ENCODE measurements at places on chromosomes 5 and 9.

DNA sequence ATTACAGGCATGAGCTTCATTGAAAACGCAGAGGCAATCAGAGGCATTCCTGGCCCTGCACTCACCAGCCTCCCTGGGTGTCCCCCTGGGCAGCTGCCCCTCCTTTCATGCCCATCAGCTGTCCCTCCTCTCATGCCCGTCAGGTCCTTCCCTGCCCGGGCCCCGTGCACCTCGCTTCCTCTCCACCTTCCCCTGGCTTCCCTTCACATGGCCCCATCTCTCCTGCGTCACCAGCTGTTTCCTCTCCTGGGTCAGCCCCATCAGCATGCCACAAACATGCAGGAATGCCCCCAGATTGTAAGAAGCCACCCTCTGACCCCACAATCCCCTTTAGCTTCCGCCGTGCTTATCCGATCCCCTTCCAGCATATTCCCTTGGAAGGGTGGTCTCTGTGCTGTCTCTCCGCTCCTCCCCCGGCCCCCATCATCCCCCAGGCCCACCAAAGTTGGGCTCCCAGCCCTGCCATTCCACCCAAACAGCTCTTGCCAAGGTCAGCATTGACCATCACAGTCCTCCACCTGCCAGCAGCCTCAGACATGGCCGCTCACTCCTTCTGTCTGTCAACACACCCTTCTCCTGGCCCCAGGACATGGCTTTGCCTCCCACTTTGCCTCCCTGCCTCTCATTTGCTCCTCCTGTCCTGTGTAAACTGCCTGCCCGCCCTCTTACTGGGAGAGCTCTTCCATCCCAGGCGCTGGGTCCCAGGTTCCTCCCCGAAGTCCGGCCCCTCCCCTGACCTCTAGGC is 98.6 kb upstream of the IER5L start:
- H3K36me3 ChIP-seq, result no peaks in the 10 kb centered on the region
- no peaks in the 10 kb centered on the region for H3K4me1 ChIP-seq
- no peak overlapping the region for H3K27ac ChIP-seq
- peak; percentile 48 for DNase-seq
- no peak overlapping the region for H3K4me3 ChIP-seq

DNA sequence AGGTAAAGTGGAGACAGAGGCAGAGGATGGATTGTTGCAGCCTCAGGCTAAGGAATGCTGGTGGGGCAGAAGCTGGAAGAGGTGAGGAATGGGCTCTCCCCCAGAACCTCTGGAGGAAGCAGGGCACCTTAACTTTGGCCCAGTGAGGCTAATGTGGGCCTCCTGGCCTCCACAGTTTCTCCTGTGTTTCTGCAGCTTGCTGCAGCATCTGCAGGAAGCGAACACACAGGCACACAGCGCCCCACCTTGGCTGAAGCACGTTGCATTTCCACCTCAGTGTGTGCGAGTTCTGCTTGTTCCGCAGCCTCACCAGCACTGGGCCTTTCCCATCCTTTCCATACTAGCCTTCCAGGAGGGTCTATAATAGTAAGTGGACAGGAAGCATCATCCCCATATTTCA is 27.2 kb upstream of the ASS1 start:
- H3K36me3 ChIP-seq, result no peaks in the 10 kb centered on the region
- DNase-seq, result no peak
- no peak overlapping the region for H3K4me3 ChIP-seq
- H3K27ac ChIP-seq, result no peak overlapping the region
- peaks cover 9% of the 10 kb centered on the region for H3K4me1 ChIP-seq

- no peak for DNase-seq
- H3K27ac ChIP-seq, result no peak overlapping the region
- no peaks in the 10 kb centered on the region for H3K36me3 ChIP-seq
These were observed 1962.9 kb upstream of the CDH6 start for GRCh38 chr5:29230591-29230990.

DNA sequence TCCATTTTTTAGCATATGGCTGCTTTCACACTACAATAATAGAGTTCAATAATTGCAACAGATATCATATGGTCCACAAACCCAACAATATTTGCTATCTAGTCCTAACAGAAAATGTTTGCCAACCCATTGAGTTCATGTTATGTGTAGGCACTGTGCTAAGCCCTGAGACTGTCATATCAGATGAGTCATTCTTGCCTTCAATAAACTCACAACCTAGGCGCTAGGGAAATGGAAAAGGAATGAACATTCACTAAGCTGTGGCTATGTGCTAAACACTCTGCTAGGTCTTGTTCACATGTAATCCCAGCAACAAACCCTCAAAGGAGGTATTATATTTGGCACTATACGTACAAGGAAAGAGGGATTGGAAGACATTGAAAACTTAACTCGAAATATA is 8.4 kb upstream of the TIMD4 start:
- H3K27me3 ChIP-seq, result no peaks in the 10 kb centered on the region
- no peaks in the 10 kb centered on the region for H3K4me1 ChIP-seq
- no peak overlapping the region for H3K27ac ChIP-seq
- H3K36me3 ChIP-seq, result no peaks in the 10 kb centered on the region

DNA sequence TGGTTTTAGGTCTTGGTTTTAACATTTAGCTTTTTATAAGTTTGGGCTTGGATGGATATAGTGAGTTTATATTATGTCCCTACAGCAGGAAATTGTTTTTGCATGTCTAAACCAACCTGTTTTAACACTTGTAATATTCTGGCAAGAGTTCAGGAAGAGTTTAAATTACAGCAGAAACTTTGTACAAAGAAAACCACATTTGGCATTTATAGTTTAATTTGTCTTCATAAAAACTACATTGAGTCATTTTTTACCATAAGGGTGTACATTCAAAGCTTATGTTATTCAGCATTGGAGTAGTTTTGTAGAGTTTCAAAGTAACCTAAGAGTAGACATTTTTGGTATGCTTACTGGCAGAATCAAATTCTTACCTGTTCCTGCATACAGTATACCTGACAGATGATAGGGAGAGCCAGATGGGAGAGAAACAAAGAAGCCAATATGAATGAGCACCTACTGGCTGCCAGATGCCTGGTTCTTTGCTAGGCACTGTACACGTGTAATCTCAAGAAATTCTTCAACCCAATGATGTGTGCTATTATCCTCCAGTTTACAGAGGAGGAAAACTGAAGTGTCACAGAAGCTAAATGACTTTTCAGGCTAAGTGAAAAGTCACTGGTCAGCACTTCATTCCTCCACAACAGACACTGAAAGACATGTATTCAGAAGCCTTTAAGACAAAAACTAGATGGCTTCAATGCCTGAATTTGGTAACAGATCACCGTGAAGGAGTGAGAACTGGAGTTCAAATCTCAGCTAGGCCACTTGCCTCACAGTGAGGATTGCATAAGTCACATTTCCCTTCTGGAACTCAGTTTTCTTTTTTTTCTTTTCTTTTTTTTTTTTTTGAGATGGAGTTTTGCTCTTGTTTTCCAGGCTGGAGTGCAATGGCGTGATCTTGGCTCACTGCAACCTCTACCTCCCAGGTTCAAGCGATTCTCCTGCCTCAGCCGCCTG is 25.9 kb upstream of the ECM2 start:
- no peak overlapping the region for H3K4me3 ChIP-seq
- no peaks in the 10 kb centered on the region for H3K27me3 ChIP-seq
- DNase-seq, result no peak
- H3K27ac ChIP-seq, result no peak overlapping the region

Measured in sigmoid colon (tissue), 7 donors.